ENCODE measurements at places on chromosomes 7 and 10.

- no peak for DNase-seq
Observed at GRCh38 chr7:75945297-75946168, 30.6 kb downstream of the POR start.

GRCh38 chr10:64859911-64860310, 1338.7 kb downstream of the REEP3 start:
- DNase-seq: no peak

DNA sequence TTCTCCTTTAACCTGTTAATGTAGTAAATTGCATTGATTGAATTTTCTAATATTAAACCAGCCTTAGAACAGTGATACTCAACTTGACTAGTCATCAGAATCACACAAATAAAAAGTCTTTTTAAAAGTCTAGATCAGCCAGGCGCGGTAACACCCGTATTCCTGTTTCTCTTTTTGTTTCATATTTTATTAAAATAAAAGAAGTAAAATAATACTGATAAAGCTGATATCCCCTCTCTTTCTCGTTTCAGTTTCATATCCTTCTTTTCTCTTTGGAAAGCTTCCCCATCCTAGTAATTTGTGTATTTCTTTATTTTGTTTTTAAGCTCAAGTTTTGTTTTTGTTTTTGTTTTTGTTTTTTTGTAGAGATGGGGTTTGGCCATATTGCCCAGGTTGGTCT, 9.3 kb downstream of the SMO start:
- DNase-seq: no peak

DNA sequence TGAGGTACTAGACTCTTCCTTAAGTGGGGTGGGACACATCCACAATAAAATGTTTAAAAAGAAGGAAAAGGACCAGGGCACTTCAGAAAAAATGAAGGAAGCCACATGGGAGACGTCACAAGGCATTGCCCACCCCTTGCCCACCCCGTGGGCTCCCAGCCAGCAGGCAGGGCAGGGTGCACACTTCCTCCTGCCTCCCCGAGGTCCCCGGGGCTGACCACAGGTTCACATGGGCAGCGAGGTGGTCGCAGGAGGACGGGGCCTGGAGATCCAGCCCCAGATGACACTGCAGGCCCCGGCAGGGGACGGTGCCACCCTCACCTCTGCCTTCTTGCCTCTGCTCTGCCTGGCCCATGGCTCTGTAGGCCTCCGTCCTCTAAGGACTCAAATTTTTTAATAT, 45.6 kb downstream of the PWWP2B start:
- no peak for DNase-seq

DNA sequence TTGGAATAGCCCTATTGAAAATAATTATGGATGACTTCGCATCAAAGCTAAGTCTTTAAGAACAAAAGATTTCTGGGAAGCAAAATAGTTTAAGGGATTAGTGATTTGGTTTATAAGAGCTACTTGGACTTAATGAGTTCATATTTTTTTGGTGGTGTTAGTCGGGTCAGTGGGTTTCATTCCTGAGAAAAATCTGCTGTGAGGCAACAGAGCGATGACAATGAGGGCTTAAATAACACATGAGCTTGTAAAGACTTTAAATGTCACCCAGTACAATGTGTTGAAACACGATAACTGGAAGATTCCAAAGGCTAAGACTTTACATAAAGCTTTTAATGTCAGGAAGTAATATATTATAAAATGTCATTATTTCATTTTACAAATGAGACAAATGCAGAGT, 178.8 kb downstream of the ARL4A start:
- DNase-seq: no peak

- no peak for DNase-seq
Observed at GRCh38 chr10:28709001-28709710, 31.8 kb downstream of the BAMBI start.

DNA sequence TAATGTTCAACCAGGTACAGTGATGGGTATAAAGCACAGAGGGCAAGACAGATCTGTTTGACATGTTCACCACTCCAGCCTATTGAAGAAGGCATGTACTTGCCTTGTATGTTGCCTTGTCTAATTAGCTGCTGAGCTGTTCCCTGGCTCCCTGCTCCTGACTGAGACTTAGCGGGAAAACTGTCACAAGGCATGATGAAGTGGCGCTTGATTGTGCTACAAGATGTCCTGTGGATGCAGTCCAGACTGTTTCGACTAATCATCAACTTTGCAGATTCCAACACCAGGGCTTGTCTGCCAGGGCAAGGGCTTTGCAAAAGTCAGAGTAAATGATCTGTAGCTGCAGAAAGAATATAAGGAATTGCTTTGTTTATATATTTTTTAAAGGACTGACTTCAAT, 136.2 kb upstream of the NRBF2 start:
- no peak for DNase-seq

GRCh38 chr7:74288034-74288881, 949 bp upstream of the CLIP2 start:
- DNase-seq: no peak

DNA sequence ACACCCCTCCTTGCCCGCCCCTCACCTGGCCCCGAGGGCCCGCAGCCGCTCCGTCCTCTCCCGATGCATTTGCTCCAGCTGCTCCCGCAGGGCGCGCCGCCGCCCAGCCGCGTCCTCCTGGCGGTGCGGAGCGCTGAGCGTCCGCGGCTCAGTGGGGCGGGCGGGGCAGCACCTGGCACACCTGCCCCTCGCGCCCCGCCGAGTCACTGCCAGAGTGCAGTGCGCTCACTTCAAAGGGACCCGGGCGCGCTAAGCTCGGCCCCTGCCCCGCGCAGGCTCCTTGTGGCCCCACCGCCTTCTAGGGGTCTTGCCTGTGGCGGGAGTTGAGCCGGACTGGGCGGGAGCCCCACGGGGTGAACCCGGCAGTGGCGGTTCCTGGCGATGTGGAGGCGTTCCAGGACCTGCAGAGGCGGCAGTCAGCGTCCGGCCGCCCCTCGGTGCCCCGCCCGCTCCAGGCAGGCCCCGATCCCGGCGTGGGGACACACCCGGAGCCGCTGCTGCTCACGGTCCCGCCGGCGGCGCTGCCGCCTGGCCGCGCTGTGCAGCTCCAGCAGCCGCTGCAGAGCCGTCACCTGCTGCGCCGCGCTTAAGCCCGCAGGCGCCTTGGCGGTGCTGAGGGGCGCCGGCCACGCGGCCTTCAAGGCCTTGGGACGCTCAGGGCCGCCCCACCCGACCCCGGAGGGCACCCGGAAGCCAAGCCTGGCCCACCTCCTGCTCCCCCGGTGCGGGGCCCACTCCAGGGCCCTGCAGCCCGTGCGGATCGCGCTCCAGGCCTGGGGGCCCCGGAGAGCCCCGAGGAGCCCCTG, 6.7 kb downstream of the ATP6V1F start:
- peak; percentile 48 for DNase-seq

DNA sequence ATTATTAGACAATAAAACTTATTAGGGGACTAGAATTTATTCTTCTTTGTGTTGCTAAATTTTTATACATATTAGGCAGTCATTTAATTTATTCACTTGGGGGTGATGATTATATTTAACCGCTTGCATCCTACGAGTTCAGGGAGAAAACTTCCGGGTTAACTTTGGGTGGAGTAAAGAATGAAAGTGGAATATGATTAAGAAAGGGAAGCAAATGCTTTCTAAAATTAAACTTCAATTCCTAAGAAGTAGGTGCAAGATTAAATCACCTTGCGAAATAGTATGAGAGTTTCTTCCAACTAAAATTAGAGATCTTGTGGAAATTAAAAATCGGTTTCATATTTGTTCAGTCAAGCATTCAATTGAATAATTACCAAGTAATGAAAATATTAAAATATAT, 33.5 kb downstream of the MRC1 start:
- no peak for DNase-seq

DNA sequence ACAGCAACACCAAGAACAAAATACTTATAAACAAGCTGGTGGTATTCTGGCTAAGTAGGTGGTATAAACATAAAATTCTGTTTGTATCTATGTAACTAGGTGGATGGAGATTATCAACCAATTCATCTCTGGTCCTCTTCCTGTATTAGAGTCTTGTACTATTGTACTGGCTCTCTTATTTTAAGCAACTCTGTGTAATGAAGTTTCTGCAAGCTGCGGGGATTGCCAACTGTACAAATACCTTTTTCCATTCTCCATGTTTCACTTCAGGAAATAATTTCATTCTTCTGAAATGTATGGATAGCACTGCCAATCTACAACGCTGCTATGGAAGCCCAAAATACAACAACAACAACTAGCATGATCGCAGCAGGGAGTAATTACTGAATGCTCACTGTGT, 44.8 kb downstream of the JAZF1 start:
- DNase-seq: no peak

- no peak for DNase-seq
Observed at GRCh38 chr10:72257051-72257892, 16.5 kb upstream of the DDIT4 start.

DNA sequence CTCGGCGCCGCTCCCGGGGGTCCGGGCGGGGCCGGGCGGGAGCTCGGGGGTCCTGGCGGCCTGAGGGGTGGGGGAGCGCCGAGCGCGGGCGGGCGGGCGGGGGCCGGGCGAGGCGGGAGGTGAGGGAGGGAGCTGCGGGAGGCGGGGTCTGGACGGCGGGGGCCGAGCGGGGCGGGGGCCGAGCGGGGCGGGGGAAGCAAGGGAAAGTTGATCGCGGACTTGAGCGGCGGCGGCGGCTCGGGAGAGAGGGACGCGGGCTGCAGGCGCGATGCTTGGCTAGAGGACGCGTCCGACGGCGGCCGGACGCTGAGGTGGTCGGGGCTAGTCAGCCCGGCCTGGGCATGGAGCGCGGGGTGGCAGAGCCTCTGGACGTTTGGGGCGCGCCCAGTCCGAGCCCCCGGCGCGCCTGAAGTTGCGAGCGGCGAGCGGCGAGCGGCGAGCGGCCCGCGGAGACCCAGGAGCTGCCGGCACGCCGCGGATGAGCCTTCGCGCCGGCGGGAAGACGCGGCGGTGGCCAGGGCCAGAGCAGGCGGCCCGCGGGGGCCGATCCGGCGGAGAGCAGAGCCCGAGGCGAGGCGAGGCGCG, at the start of gene CDH23:
CDH23 (plus strand) TSS at position 210 of the 585 bp plus-strand sequence. CDS start 42,912 bp downstream, outside the sequence.
- no peak for DNase-seq

- DNase-seq: peak; percentile 43
Observed at GRCh38 chr10:6607182-6607581, 27.1 kb upstream of the PRKCQ start.

GRCh38 chr7:132500727-132501440, 75.4 kb downstream of the PLXNA4 start:
- DNase-seq: no peak

GRCh38 chr10:29030900-29031299, 258.0 kb upstream of the LYZL1 start:
- no peak for DNase-seq

- DNase-seq: no peak
Observed at GRCh38 chr10:90288391-90288933, 569.4 kb downstream of the HTR7 start.

- DNase-seq: no peak
Observed at GRCh38 chr10:24306507-24306875, 97.6 kb downstream of the KIAA1217 start.

DNA sequence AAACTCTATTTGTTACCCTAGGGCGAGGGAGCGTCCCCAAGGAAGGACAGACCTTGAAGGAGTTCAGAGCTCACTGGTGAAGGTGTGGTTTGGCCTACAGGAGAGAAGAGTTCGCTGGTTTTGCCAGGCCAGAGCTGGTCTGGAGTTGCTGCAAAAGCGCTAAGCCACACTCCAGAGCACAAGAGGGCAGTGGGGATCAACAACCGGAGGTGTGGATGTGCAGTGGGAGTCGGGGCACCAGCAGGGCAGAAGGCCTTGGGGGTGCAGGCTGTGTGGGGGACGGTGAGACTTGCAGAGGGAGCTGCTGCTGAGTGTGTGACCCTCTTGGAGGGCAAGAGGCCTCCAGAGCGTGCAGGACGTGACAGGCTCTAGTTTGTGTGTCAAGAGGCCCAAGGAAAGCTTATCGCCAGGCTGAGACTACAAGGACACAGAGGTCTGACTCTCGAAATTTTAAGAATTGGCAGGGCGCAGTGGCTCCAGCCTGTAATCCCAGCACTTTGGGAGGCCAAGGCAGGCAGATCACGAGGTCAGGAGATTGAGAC, 14.3 kb upstream of the CUL1 start:
- DNase-seq: no peak

- DNase-seq: no peak
Observed at GRCh38 chr7:42219447-42219846, 17.6 kb downstream of the GLI3 start.
